Ascending aorta (tissue), 2 donors: ENCODE measurements at places on chromosomes 3 and 15. TPM values are rescaled to one million over a fixed set of nuclear protein-coding genes. Genes with fewer than 3 reads are reported as not detected.
A peak's percentile ranks its signal among the peaks of the same experiment; 100 is the strongest.

CKMT1A gene
- not detected for total RNA-seq

SH2D7 gene
- total RNA-seq: not detected

FHIT gene
- 0.21 TPM for total RNA-seq

ITIH1 gene
- 2.0 TPM for total RNA-seq

IQCH gene
- not detected for total RNA-seq

DNA sequence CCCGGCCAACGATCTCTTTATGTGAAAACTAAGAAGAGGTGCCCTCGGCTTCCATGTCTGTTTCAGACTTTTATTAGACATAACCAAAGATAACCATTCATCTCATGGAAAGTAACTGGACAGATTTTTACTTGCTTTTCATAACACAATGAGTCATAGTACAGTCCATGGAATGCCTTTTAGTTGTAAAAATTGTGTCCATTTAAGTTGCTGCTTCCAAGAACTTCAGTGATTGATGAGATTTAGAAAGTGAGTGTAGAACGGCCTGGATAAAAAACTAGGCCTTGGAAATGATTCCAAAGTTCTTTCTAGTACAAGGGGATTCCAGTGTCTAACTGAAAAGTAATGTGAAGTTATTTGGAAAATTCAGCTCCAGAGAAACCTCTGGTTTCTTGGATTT is 10.8 kb downstream of the EIF2AK4 start:
- peaks cover 62% of the 10 kb centered on the region for H3K36me3 ChIP-seq
- DNase-seq: no peak
- no peak overlapping the region for H3K4me3 ChIP-seq

DNA sequence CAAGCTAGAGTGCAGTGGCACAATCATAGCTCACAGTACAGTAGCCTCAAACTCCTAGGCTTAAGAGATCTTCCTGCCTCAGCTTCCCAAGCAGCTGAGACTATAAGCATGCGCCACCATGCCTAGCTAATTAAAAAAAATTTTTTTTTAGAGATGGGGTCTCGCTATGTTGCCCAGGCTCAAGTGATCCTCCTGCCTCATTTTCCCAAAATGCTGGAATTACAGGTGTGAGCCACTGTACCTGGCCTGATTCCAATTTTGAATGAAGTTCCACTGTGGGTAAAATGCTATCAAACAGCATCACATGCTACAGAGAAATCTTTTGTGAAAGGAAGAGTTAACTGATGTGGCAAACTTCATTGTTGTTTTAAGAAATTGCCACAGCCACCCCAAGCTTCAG is 17.5 kb downstream of the ADPGK start:
- no peaks in the 10 kb centered on the region for H3K27me3 ChIP-seq
- no peak overlapping the region for H3K4me3 ChIP-seq
- no peak for DNase-seq
- peaks cover 40% of the 10 kb centered on the region for H3K36me3 ChIP-seq
- no peak overlapping the region for H3K27ac ChIP-seq

DNA sequence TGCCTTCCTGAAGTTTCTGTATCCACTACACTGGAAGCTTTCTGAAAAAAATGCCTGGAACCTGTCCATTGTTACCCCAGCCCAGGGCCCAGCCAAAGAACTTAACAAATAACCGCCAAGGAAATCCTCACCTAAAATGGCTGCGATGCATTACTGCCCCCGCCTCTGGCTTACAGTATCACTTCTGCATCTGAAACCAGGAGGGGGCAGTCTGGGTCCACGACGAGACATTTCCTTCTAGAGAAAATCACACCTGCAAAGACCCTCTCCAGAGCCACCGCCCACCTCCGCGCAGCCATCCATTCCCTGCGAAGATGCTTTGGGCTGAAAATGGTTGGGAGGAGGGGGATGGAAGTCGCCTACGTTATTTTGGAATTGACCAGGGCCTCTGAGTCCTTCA is 22.4 kb upstream of the CELF6 start:
- peaks cover 29% of the 10 kb centered on the region for H3K36me3 ChIP-seq
- no peak overlapping the region for H3K4me3 ChIP-seq
- H3K27ac ChIP-seq: no peak overlapping the region
- no peak for DNase-seq

DNA sequence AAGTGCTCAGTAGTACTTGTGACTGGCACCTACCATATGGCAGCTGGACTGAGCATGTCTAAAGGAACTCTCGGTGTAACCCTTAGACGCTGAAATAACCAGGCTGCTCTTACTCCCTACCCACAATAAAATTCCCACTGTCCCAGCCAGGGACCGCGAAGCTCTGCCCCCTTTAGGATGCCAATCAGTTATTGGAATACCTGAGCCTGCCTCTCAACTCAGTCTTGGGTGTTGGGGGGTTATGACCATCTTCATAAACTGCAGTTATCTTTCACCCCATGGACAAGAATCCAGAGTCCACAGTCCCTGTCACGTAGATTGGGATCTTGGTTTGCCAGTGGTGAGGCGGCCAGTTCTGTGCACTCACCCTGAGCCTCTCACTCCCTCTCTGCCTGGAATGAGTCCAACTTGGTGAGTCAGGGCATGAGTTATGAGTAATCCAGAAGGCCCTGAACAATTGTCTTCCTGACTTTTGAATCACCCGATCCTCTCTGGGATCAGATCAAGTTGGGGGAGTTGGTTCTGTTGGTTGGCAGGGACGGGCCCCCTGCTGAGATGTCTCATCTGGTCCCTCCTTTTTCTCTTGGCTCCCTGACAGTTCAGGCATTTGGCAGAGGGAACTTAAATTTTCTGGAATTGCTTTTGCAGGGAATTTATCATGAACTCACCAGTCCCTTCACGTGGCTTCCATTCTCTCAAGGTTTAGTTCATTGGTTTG is 120.1 kb upstream of the UBE2E1 start:
- no peaks in the 10 kb centered on the region for H3K36me3 ChIP-seq
- H3K27ac ChIP-seq: peak overlapping the region; percentile 20
- peak; percentile 55 for DNase-seq
- no peak overlapping the region for H3K4me3 ChIP-seq

GRCh38 chr3:106542101-106542769 is 673.4 kb upstream of the CBLB start:
- no peaks in the 10 kb centered on the region for H3K27me3 ChIP-seq
- H3K36me3 ChIP-seq: no peaks in the 10 kb centered on the region
- DNase-seq: no peak
- no peak overlapping the region for H3K27ac ChIP-seq
- no peaks in the 10 kb centered on the region for H3K4me1 ChIP-seq

DNA sequence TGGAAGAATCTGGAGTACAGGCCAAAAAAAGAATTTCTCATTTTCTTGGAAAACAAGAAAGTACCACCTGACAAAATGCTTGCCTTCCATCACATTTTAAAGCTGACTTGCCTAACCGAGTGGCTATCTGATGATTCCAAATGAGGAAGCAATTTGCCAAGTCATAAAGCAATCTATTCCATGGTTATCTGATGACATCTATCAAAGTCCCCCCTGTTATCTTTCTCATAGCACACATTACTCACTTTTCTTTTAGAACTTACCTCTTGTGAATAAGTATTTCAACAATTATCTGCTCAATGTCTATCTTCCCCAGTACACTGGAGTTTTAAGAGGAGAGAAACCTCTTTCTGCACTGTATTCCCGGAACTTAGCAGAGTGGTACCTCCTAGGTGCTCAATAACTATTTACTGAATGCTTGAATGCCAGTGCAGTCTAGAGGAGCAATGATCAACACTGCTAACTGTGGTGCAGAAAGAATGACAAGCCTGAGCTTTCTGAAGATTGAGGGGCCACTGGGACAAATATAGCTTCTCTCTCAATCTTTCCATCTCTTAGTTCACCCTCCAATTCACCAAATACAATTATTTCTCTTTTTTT is 186.3 kb upstream of the ATP11B start:
- DNase-seq: no peak
- no peak overlapping the region for H3K27ac ChIP-seq
- no peaks in the 10 kb centered on the region for H3K27me3 ChIP-seq
- H3K36me3 ChIP-seq: no peaks in the 10 kb centered on the region
- H3K4me3 ChIP-seq: no peak overlapping the region

DNA sequence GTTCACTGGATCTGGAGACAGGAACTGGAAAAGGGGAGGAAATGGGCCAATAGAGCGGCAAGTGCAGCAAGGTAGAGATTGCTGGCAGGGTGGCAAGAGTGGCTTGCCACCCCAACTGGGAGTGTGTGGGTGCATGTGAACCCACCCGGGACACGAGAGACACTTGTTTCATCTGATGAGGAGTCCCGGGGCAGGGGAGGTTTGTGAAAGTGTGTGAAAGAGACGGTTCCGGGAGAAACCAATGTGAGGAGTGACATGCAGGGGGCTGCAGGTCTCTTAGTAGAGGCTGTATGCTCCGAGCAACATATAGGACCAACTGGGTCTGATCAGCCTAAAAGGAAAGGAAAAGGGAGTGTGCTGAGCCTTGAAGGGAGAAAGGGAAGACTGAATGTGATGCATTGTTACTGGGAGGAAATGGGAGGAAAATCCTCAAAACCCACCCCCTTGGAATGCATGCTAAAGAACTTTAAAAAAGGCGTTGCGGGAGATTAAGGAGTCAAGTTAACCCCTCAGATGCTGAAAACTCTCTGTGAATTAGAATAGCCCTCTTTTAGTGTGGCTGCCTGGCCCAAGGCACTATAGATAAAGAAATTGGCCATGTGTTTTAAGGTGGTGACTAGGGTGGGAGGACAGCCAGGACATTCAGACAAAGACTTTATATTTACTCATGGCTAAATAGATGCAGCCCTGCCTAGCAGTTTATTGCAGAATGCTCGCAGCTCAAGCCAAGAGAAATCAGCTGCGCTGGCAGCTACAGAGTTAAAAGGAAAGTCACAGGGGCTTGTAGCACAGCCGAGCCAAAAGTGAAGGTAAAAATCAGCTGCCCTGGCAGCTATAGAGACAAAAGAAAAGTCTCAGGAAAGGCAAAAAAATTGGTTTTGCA is 9.1 kb upstream of the SLC9C1 start:
- H3K4me3 ChIP-seq: peak overlapping the region; percentile 63
- H3K4me1 ChIP-seq: peaks cover 8% of the 10 kb centered on the region
- no peaks in the 10 kb centered on the region for H3K27me3 ChIP-seq
- H3K27ac ChIP-seq: no peak overlapping the region
- DNase-seq: no peak

DNA sequence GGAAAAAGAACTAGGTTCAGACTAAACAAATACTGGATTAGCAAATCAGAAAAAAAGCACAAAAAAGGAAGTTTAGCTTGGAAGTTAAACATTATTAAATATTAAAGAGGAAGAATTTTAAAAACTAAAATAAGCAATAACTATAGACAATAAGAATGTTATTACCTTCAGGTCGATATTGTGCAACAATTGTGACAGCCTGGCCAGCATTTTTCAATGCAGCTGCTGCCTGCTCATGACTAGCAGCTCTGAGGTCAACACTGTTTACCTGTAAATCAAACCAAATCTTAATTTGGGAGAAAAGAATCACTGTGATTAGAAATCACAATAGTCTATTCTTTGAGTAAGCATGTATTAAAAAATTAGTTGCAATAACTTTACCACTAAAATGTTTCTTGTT is 75.1 kb upstream of the MELTF start:
- DNase-seq: no peak
- H3K27me3 ChIP-seq: no peaks in the 10 kb centered on the region
- H3K27ac ChIP-seq: no peak overlapping the region
- no peak overlapping the region for H3K4me3 ChIP-seq
- H3K4me1 ChIP-seq: no peaks in the 10 kb centered on the region

GRCh38 chr15:98666441-98666840 is 18.1 kb downstream of the IGF1R start:
- H3K4me1 ChIP-seq: peaks cover 59% of the 10 kb centered on the region
- no peaks in the 10 kb centered on the region for H3K36me3 ChIP-seq
- H3K27me3 ChIP-seq: no peaks in the 10 kb centered on the region
- DNase-seq: no peak
- H3K4me3 ChIP-seq: no peak overlapping the region
